ENCODE measurements at places on chromosomes 13 and 19.

- DNase-seq, result no peak
Measured at GRCh38 chr13:60629158-60629557, 232.1 kb downstream of the TDRD3 start.

DNA sequence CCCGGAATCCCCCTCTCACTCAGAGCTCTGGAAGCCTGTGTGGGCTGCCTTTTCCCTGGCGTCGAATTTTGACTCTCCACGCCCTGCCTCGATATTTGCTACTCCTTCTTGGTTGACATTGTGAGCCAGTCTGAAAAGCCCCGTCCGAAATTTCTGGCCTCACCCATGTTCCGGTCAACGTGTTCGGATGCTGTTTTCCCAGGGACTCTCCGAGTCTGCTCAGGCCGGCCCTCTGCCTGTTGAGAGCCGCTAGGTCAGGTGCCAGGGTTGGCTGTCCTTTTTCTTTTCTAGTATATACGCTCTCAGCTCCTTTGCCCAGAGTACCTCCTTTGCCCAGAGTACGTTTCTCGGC is 6.8 kb upstream of the DGKH start:
- DNase-seq, result no peak

GRCh38 chr13:78602561-78603239 is 652 bp downstream of the POU4F1 start:
- no peak for DNase-seq

DNA sequence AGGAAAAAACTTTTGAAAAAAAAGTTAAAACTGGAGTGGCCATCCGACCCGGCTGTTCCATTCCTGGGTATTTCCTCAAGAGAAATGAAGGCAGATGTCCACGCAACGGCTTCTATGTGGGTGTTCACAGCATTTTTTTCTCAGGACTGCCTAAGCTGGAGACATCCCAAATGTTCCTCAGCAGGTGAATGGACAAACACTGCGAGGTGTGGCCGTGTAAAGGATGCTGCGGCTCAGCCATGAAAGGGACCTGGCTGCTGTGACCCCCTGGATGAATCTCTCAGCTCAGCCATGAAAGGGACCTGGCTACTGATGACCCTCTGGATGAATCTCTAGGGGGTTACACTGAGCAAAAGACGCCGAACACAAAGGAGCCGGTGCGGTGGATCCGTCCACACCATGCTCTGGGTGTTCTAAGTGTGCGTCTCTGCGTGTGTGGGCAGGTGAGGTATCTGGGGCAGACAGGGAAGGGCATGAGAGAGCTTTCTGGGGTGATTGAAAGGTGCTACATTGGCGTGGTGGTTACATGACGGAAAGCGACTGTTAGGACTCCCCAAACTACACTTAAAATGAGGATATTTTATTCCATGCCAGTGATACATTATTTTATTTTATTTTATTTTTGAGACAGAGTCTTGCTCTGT is 7.2 kb upstream of the ASPDH start:
- DNase-seq, result no peak

DNA sequence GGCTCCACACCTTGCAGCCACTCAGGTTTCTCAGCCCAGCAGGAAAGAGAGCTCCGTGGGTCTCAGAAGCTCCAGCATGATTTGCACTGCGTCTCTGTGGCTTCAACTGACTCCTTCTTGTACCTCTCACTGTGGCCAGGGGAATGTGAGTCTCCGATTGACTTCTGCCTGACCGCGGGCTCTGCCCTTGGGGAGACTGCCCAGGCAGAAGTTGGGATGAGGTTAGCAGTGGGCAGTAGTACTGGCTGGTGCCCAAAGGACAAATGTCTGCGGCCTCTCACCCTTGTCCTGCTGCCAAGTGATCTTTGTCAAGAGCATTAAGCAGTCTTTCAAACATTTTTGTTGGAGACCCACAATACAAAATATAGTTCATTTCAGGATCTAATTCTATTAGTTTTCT is 34.4 kb upstream of the FXYD3 start:
- no peak for DNase-seq

All from dermis microvascular lymphatic vessel endothelial cell (primary cell).